Transverse colon (tissue), 4 donors: ENCODE measurements at places on chromosomes 12 and 14.
A peak's percentile ranks its signal among the peaks of the same experiment; 100 is the strongest.

GRCh38 chr12:88241862-88242570 lies 99.9 kb downstream of the TMTC3 start:
- DNase-seq, result no peak

DNA sequence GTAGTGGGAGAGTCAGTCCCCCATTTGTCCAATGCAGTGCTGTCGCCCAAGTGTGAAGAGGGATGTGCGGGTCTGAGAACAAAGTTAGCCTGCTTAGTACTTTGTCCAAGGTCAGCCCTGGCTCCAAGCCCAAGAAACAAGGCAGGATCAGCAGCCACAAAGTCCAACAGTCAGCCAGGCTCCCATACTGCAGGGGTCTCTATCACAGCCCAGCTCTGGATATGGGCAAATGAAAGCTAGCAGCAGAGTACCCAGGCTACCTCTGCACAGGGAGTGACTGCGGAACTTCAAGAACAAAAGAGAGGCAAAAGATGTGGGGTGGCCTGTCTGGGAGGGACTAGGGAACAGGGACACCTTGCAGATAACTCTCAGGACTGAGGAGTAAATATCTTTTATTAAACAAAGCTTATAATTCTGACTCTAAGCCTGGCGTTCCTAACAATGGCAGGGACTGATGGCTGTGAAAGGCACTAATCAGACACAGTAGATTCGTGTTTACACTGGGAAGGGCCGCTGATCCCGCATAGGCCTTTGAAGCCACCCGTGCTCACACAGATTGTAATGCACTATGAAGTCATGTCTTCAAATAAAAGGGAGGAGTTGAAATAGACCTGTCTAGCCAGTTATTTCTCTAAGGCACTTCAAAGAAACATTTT lies 91.0 kb upstream of the EEA1 start:
- DNase-seq, result peak; percentile 84

- DNase-seq, result peak; percentile 27
Measured at GRCh38 chr12:108801736-108802100, 55.7 kb downstream of the SSH1 start.

DNA sequence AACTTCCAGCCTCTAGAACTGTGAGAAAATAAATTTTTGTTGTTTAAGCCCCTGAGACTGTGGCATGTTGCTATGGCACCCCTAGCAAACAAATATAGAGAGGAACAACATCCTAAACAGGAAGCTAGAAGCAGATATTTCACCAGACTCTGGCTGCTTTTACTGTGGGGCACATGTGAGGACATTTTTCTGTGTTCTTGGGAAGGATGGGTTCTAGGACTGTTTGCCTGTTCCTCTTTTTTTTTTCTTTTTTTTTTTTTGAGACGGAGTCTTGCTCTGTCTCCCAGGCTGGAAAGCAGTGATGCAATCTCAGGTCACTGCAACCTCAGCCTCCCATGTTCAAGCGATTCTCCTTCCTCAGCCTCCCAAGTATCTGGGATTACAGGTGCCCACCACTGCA lies 4.2 kb upstream of the HRK start:
- no peak for DNase-seq

- DNase-seq, result no peak
Measured at GRCh38 chr12:126811391-126811790, 1455.6 kb upstream of the TMEM132C start.

GRCh38 chr14:59333668-59334067 lies 131.5 kb downstream of the GPR135 start:
- DNase-seq, result no peak

DNA sequence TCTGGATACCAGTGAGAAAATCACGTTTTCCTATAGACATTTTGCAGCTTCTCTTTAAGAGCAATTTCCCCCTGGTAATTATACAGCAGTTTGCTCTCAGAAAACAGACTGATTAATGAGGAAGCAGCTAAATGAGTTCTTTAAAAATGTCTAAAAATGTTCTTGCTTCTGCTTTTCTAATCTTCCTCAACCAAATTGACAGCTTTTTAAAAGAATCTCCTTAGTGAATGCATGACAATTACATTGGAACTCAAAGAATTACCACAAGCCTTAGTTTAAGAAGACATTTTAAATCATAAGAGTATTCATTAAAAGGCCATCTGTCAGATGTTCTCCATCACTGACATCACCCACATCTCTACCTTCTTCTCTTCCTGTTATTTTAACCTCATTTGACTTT lies 135.8 kb upstream of the PLXNC1 start:
- no peak for DNase-seq

DNA sequence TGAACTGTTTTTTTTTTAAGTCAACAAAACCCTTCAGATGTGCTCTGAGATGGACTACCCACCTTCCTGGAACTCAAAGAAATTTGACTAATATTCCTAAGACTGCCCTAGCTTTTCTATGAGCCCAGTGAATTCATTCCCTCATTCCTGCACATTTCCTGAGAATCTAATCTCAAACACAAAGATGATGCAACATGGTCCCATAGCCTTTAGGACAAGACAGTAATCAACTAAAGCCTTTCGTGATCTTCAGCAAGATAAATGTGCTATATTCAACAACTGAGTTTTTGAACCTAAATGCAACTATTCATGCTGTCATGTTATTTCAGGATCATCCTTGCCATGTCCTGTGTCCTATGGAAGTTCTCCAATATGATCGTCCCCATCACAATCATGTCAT lies 5.0 kb downstream of the SETD3 start:
- no peak for DNase-seq

DNA sequence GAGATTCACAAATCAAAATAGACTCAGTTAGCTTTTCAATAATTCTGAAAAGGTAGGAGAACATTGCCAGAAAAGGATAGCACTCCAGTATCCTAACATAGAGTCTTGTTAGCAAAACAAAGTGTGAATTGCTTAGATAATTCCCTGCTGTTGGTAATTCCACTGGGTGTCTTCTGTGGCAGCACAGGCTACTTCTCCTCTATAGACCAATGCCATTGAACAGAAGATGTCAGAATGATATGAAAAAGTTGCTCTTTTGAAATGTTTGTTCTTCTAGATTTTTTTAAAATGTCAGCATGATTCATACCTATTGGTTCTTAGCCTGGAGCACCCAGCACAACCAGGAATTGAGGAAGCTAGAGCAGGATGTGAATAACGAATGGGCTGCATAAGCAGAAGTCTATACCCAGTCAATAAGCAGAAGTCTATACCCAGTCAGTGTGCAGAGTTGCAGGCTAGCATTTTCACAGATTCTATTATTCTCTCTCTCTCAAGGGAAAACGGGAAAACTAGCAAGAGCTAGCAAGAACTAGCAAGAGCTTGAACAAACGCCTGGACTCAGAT lies 112.8 kb downstream of the SYT1 start:
- no peak for DNase-seq

DNA sequence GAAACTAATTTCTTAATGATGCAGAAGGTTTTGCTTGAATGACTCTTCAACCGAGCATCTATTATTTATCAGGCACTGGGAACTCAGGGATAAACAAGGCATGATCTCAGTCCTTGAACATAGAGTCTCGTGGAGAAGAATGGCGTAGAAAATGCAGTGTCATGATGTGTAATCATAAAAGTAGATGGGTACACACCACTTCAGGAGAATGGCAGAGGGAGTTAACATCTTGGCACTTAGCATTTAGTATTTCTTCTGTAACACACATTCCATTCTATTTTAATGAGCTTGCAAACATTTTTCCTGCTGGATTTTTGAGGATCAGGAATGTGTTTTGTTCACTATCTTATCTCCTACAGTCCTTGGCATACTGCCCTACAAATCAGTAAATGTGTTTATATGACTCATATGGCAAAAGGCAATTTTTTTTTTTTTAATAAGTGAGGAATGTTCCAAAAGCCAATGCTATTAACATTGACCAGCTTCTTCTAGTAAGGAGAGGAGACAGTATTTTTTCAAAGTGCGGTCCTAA lies 3.8 kb downstream of the TXNRD1 start:
- DNase-seq, result no peak

DNA sequence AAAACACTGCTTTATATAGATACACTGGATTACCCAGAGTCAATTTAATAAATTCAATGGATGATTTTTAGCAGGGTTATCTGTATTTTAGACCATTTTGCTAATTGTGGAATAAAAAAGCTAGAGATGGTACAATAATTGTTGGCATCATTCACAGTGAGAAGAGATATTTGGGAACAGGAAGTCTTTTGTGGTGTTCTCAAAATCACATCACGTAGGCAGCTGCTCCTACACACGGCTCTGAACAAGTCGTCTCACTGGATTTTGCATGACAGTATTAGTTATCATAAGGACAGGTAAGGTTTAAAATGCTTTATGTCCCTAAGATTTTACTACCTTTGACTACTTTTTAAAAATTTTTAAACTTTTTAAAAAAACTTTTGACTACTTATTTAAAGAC lies 52.0 kb downstream of the PAPLN start:
- no peak for DNase-seq

- DNase-seq, result peak; percentile 12
Measured at GRCh38 chr12:43882578-43883178, 46.8 kb downstream of the TMEM117 start.

- no peak for DNase-seq
Measured at GRCh38 chr12:24233519-24234246, 284.2 kb upstream of the SOX5 start.

GRCh38 chr12:42565633-42566032 lies 23.9 kb downstream of the PRICKLE1 start:
- no peak for DNase-seq

DNA sequence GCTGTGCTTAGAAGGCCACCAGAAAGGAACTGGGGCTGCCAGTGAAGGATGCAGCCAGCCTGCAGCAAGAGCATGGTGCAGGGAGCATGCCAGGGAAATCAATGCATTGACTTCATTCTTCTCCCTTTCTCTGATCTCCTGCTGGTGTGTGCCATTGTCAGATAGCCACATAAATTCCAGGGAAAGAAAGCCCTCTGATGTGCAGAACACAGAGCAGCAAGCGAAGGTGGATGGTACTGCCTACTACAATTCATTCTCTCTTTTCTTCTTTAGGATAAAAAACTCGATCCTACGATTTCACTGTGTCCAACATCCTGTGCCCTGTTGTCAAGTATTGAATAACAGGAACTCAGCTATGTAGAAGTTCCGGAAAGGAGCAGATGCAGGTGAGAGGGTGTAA lies 446.7 kb upstream of the TMEM132C start:
- no peak for DNase-seq

DNA sequence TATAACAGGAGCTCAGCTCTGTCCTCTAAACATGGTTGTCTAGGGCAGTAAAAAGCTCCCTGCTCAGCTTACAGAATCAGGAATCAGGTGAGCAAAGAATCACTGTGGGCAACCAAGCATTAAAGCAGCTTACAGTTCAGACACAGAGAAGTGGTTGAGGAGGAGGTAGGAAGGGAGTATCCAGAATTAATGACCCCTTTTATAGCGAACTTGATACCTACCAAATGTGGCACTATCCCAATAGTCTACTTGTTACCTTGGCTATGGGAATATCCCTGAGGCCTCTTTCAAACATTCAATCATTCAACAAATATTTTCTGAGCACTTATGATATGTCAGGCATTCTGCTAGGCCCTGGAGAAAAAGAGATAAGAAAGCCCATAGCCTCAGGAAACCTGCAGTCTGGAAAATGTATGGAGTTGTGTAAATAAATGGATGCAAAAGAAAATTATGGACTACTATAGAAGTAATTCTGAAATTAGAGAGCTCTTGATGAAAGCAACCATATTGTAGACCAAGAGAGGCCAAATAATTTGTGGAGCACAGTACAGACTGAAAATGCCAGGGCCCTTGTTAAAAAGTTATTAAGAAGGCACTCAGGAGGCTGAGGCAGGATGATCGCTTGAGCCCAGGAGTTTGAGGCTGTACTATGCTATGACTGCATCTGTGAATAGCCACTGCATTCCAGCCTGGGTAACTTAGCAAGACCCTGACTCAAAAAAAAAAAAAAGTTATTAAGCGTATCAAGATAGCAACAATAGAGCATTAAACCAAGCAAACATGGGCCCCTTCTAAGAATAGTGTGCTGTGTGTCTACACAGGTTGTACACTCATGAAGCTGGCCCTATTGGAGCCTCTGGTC lies 134.0 kb upstream of the CPSF6 start:
- no peak for DNase-seq

GRCh38 chr12:7485095-7485494 lies 18.5 kb downstream of the CD163 start:
- DNase-seq, result no peak

DNA sequence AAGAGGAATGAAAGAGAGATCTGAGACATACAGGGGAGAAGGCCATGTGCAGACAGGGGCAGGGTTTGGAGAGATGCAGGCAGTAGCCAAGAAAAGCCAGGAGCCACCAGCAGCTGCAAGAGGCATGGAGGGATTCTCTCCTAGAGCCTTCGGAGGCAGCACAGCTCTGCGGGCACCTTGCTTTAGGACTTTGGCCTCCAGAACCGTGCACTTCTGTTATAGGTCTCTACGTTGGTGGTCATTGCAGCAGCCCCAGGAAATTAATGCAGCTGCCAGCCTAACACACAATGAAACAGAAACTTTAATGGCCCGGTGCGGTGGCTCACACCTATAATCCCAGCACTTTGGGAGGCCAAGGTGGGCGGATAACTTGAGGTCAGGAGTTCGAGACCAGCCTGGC lies 14.7 kb upstream of the VRK1 start:
- no peak for DNase-seq

GRCh38 chr12:64522316-64522715 lies 70.4 kb downstream of the TBK1 start:
- no peak for DNase-seq

- DNase-seq, result peak; percentile 65
Measured at GRCh38 chr12:47900131-47901062, 4.4 kb downstream of the VDR start.

GRCh38 chr14:51044961-51045360 lies 49.9 kb downstream of the TRIM9 start:
- DNase-seq, result no peak

DNA sequence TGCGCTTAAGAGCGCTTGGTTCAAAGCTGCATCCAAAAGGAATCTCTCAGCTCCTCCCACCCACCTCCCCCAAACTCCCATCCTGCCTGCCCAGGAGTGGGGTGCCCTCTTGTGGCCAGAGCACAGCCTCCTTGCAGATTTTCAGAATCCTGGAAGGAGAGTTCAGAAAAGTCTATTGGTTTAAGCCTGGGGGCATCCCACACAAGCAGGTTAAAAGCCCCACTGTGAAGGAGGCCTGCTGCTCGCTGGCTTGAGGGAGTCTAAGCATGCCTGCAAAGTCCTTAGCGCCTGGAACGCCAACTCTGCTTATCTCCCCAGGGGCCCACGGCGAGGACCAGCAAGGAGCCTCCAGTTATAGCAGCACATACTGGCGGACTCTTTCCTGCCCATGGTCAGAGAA lies 297.1 kb downstream of the KSR2 start:
- DNase-seq, result no peak

DNA sequence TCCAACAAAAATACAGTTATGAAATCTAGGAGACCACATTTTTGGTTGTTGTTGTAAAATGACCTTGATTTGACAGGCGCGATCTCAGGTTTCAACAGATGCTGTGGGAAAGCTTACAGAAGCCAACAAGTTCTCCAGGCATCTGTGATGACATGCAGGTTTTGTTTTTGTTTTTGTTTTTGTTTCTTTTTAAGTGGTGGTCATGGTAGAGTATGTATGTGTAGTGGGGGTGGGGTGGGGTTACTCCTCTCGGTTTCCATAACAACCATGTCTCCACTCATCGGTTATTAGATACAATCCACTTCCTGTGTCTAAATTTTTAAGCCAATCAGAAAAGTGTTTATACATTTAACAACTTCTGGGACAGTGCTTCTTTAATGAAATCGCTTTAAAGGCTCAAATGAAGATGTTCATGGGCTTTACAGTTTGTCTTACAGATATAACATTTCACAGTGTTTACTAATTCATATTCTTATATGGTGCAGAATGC lies 199.9 kb upstream of the FOXN3 start:
- DNase-seq, result no peak
